ENCODE measurements at places on chromosomes 16 and 17. TPM values are rescaled to one million over a fixed set of nuclear protein-coding genes. Genes with fewer than 3 reads are reported as not detected.

MKS1 gene
- total RNA-seq = 11.8 TPM

KRTAP1-5 gene
- total RNA-seq = not detected

GNGT2 gene
- total RNA-seq = 1.1 TPM

NPIPA8 gene
- not detected for total RNA-seq

PRSS53 gene
- 0.39 TPM for total RNA-seq

UNC45B gene
- total RNA-seq = not detected

FBXL16 gene
- under 0.01 TPM for total RNA-seq

CCDC144A gene
- 0.77 TPM for total RNA-seq

KCTD19 gene
- not detected for total RNA-seq

ASIC2 gene
- not detected for total RNA-seq

COX10 gene
- 8.3 TPM for total RNA-seq

IGF2BP1 gene
- total RNA-seq = under 0.01 TPM

NACA2 gene
- not detected for total RNA-seq

RBBP6 gene
- total RNA-seq = 9.5 TPM

SETD6 gene
- total RNA-seq = 16.7 TPM

MT1F gene
- 0.51 TPM for total RNA-seq

ABCA5 gene
- 18.5 TPM for total RNA-seq

CCL7 gene
- 0.13 TPM for total RNA-seq

C1QTNF8 gene
- not detected for total RNA-seq

SPNS3 gene
- total RNA-seq = 0.51 TPM

CACNG4 gene
- not detected for total RNA-seq

UBTF gene
- 37.5 TPM for total RNA-seq

PRR29 gene
- 0.51 TPM for total RNA-seq

NPIPA5 gene
- total RNA-seq = 0.64 TPM
